ENCODE measurements at places on chromosomes 5 and 9. TPM values are rescaled to one million over a fixed set of nuclear protein-coding genes. Genes with fewer than 3 reads are reported as not detected.

DNA sequence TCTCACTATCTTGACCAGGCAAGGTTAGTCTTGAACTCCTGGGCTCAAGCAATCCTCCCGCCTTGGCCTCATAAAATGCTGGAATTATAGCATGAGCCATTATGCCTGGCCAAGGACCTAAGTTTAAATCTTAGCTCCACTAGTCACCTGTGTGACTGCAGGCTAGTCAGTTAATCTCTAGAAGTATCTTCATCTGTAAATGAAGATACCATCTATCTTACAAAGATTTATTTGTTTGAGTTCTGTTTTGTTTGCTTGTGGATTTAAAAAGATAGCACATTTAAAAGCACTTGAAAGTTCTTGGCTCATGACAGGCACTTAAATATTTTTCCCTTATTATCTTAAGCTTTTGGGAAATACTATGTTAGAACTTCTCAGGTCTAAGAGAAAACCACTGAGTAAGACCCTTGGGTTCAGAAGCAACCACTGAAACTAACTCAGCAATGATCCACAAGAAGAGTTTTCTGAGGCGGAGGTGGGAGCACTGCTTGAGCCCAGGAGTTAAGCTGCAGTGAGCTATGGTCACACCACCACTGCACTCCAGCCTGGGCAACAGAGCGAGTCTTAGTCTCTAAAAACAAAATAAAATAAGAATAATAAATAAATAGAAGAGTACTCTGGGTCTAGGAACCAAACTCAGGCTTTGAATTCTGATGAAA, 19.1 kb downstream of the TMEM245 start:
- H3K27me3 ChIP-seq, result no peaks in the 10 kb centered on the region
- DNase-seq, result no peak
- no peak overlapping the region for H3K4me3 ChIP-seq
- H3K4me1 ChIP-seq, result peaks cover 8% of the 10 kb centered on the region
- H3K27ac ChIP-seq, result no peak overlapping the region
- H3K36me3 ChIP-seq, result no peaks in the 10 kb centered on the region

DNA sequence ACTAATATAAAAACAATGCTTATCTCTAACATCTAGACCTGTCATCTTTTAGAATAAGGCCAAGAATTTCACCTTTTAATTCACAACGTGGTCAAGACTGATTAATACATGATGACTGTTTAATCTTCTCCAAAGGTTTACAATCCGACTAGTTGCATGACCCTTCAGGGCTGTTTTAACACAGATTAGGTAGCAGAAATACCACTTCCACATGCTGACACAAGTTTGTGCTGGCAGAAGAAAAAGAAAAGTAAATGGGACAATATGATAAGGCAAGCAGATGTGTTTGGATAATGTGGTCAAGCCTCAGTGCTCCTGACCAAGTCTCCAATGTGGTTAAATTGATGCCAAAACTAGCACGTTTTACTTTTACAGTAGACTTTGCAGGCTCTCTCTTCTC, 31.1 kb downstream of the SEMA6A start:
- H3K27ac ChIP-seq, result no peak overlapping the region
- no peaks in the 10 kb centered on the region for H3K36me3 ChIP-seq
- no peak overlapping the region for H3K4me3 ChIP-seq

- H3K27ac ChIP-seq, result no peak overlapping the region
- no peak overlapping the region for H3K4me3 ChIP-seq
Observed at GRCh38 chr9:128886211-128886891, 4.4 kb downstream of the LRRC8A start.

GRCh38 chr9:38047301-38048251, 21.5 kb downstream of the SHB start:
- H3K27me3 ChIP-seq, result no peaks in the 10 kb centered on the region
- H3K36me3 ChIP-seq, result no peaks in the 10 kb centered on the region
- peak; percentile 72 for DNase-seq
- no peaks in the 10 kb centered on the region for H3K4me1 ChIP-seq

GRCh38 chr5:180848878-180849277, 12.2 kb downstream of the ZFP62 start:
- H3K27me3 ChIP-seq, result no peaks in the 10 kb centered on the region
- no peak for DNase-seq
- no peak overlapping the region for H3K4me3 ChIP-seq
- H3K27ac ChIP-seq, result no peak overlapping the region

DNA sequence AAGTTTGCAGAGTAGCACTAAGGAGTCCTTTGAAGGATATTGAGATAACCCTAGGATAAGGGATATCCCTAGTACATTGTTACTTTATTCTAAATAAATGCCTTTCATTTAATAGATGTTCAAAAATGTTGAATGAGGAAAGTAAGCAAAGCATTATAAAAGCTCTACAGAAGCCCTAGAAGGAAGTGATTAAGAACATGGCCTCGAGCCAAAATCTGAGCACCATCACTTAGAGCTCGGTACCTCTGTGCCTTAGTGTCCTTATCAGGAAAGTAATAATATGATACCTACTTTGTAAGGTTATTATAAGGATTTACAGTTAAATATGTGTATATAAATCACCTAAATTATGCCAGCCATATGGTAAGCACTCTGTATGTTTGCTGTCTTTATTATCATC, 242.6 kb downstream of the KIAA0825 start:
- no peak overlapping the region for H3K27ac ChIP-seq
- H3K4me1 ChIP-seq, result no peaks in the 10 kb centered on the region
- H3K36me3 ChIP-seq, result no peaks in the 10 kb centered on the region
- no peak for DNase-seq
- no peaks in the 10 kb centered on the region for H3K27me3 ChIP-seq

GRCh38 chr5:119417891-119418605, 34.2 kb upstream of the HSD17B4 start:
- H3K27ac ChIP-seq, result no peak overlapping the region
- no peaks in the 10 kb centered on the region for H3K4me1 ChIP-seq
- no peak overlapping the region for H3K4me3 ChIP-seq
- DNase-seq, result no peak

DNA sequence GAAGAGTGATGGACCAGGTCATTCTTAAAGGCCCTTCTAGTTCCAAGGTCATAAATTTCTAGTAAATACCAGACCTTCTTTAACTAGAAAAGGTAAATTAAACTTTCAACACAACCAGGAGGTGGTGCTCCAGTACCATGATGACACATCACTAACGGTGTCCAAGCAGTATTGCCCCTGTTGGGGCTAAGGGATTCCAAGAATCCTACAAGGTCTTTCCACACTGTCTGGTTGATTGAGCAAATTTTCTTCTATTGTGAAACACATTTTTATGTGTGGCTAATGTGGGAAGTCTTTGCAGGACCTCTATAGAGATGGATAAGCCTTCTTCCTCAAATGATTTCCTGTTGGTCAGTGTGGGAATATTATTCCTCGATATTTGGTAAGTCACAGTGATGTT, 459.6 kb upstream of the PAPPA start:
- H3K4me1 ChIP-seq, result no peaks in the 10 kb centered on the region
- H3K27ac ChIP-seq, result no peak overlapping the region
- no peaks in the 10 kb centered on the region for H3K36me3 ChIP-seq
- no peak for DNase-seq
- no peaks in the 10 kb centered on the region for H3K27me3 ChIP-seq

GRCh38 chr5:80712919-80713318, 58.1 kb upstream of the DHFR start:
- no peak overlapping the region for H3K27ac ChIP-seq
- H3K4me1 ChIP-seq, result no peaks in the 10 kb centered on the region
- no peaks in the 10 kb centered on the region for H3K27me3 ChIP-seq

DNA sequence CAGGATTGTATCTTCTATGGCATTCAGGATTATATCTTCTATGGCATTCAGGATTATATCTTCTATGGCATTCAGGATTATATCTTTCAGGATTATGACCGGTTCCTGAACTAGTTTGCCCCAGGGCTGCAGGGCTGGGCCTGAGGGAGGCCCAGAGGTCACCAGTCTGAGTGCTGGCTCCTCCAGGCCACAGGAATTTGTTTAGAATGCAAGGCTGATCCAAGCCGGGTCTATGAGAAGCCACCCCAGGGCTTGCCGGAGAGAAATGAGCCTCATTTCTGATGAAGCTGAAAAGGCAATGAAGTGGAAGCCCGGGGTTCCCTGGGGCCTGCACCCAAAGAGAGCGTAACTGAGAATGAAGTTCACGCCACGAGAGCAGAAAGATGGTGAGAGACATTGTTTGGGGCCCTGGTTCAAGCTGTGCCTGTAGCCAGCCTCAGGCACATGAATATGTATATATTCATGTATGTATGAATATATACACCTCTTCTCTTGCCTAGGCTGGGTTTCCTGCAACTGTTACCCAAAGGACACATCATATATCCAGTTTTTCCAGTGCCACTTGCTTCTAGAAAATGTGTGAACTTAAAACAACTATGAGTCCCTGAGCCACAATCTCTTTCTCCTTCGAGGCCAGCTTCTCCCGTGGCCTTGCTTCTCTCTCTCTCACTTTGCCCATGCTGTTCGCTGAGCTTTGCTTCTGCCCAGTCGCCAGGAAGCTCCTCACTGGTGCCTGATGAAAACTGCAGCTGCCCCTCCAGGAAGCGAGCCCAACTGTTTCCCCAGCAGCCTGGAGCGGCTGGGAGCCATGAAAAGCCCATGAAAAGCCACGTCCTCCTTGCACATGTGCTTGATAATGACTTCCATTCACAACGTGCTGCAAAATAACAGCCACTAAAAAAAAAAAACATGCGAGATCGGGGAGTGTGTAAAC, 62.3 kb downstream of the GTF3C4 start:
- no peaks in the 10 kb centered on the region for H3K4me1 ChIP-seq
- DNase-seq, result peak; percentile 51
- no peak overlapping the region for H3K4me3 ChIP-seq
- no peaks in the 10 kb centered on the region for H3K27me3 ChIP-seq

- DNase-seq, result no peak
- H3K4me1 ChIP-seq, result peaks cover 10% of the 10 kb centered on the region
- H3K27ac ChIP-seq, result peak overlapping the region; percentile 98
- H3K27me3 ChIP-seq, result no peaks in the 10 kb centered on the region
Observed at GRCh38 chr5:147898875-147899401, 7.4 kb downstream of the C5orf46 start.

GRCh38 chr5:153594785-153595184, 104.3 kb downstream of the GRIA1 start:
- no peak for DNase-seq
- no peaks in the 10 kb centered on the region for H3K4me1 ChIP-seq
- H3K36me3 ChIP-seq, result no peaks in the 10 kb centered on the region
- no peaks in the 10 kb centered on the region for H3K27me3 ChIP-seq
- no peak overlapping the region for H3K27ac ChIP-seq

GRCh38 chr5:138752951-138753793, at the start of gene CTNNA1:
Gene CTNNA1, plus strand, starts transcription at chr5:138753425. Its CDS starts 28,500 bp downstream, at chr5:138781925.
- peak; percentile 83 for DNase-seq
- H3K4me3 ChIP-seq, result peak within 1 kb of the TSS; percentile 99
- H3K4me1 ChIP-seq, result peaks cover 8% of the 10 kb centered on the region
- H3K27me3 ChIP-seq, result no peaks in the 10 kb centered on the region

- H3K27ac ChIP-seq, result no peak overlapping the region
- H3K4me1 ChIP-seq, result no peaks in the 10 kb centered on the region
- H3K27me3 ChIP-seq, result no peaks in the 10 kb centered on the region
- H3K4me3 ChIP-seq, result no peak overlapping the region
- H3K36me3 ChIP-seq, result no peaks in the 10 kb centered on the region
- DNase-seq, result no peak
Observed at GRCh38 chr5:58294598-58295305, 165.1 kb downstream of the PLK2 start.

- no peak overlapping the region for H3K4me3 ChIP-seq
- no peaks in the 10 kb centered on the region for H3K36me3 ChIP-seq
- H3K27ac ChIP-seq, result no peak overlapping the region
- DNase-seq, result no peak
Observed at GRCh38 chr5:25619273-25619672, 974.5 kb upstream of the CDH10 start.

GRCh38 chr5:122236270-122237040, 75.6 kb upstream of the SNCAIP start:
- H3K27ac ChIP-seq, result no peak overlapping the region
- no peaks in the 10 kb centered on the region for H3K4me1 ChIP-seq
- H3K36me3 ChIP-seq, result no peaks in the 10 kb centered on the region
- DNase-seq, result no peak
- H3K27me3 ChIP-seq, result no peaks in the 10 kb centered on the region
- H3K4me3 ChIP-seq, result no peak overlapping the region

- peaks cover 2% of the 10 kb centered on the region for H3K27me3 ChIP-seq
- H3K4me1 ChIP-seq, result no peaks in the 10 kb centered on the region
- H3K36me3 ChIP-seq, result no peaks in the 10 kb centered on the region
- DNase-seq, result no peak
- H3K27ac ChIP-seq, result no peak overlapping the region
Observed at GRCh38 chr9:21357479-21358460, 7.1 kb upstream of the IFNA6 start.

GRCh38 chr5:132947671-132948070, 15.8 kb downstream of the AFF4 start:
- H3K36me3 ChIP-seq, result no peaks in the 10 kb centered on the region
- no peak overlapping the region for H3K4me3 ChIP-seq
- H3K27ac ChIP-seq, result no peak overlapping the region
- DNase-seq, result no peak
- H3K4me1 ChIP-seq, result peaks cover 4% of the 10 kb centered on the region

DNA sequence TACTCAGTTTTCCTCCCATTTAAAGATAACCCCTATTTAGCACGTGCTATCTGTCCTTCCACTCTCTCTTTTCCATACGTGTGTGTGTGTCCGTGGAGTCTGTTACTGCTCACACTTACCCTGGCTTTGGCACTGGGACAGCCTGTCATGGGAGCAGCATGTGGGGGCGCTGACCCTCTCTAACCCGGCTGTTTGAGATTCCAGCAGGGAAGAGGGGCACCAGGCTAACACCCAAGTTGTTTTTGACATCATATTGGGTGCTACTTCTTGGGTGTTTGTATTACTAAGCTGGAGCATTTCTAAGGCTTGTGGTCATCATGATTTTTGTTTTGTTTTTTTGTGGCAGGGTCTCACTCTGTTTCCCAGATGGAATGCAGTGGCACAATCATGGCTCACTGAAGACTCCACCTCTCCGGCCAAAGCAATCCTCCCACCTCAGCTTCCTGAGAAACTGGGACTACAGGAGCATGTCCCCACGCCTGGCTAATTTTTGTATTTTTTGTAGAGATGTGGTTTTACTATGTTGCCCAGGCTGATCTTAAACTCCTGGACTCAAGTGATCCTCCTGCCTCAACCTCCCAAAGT, 56.9 kb upstream of the SIMC1 start:
- no peak for DNase-seq
- no peak overlapping the region for H3K27ac ChIP-seq
- H3K4me1 ChIP-seq, result no peaks in the 10 kb centered on the region
- H3K36me3 ChIP-seq, result no peaks in the 10 kb centered on the region
- no peak overlapping the region for H3K4me3 ChIP-seq

C1QTNF3 gene
- total RNA-seq, result 38.8 TPM

PPP1R26 gene
- 11.4 TPM for total RNA-seq

LCN9 gene
- total RNA-seq, result not detected

PCBD2 gene
- 9.2 TPM for total RNA-seq

CDKN2A gene
- total RNA-seq, result 3.8 TPM

ARL14EPL gene
- 0.63 TPM for total RNA-seq

SLC36A2 gene
- not detected for total RNA-seq

All from aorta (tissue), 5 donors.